ENCODE measurements at places on chromosomes 4 and X. TPM values are rescaled to one million over a fixed set of nuclear protein-coding genes. Genes with fewer than 3 reads are reported as not detected.

The OCRL gene
- polyA plus RNA-seq = 14.4 TPM

The TMEM31 gene
- polyA plus RNA-seq = 0.38 TPM

The EGFL6 gene
- 154 TPM for polyA plus RNA-seq

The SCD5 gene
- polyA plus RNA-seq = 10.6 TPM

The CT55 gene
- not detected for polyA plus RNA-seq

The SCARB2 gene
- polyA plus RNA-seq = 116 TPM

The XAGE1A gene
- 0.90 TPM for polyA plus RNA-seq

The AREG gene
- polyA plus RNA-seq = 0.35 TPM

The CYP2U1 gene
- 5.4 TPM for polyA plus RNA-seq

The SORBS2 gene
- polyA plus RNA-seq = 22.3 TPM

The FGF2 gene
- 10.4 TPM for polyA plus RNA-seq

GRCh38 chr4:3407930-3408792 lies 33.6 kb upstream of the HGFAC start:
- DNase-seq = no peak

DNA sequence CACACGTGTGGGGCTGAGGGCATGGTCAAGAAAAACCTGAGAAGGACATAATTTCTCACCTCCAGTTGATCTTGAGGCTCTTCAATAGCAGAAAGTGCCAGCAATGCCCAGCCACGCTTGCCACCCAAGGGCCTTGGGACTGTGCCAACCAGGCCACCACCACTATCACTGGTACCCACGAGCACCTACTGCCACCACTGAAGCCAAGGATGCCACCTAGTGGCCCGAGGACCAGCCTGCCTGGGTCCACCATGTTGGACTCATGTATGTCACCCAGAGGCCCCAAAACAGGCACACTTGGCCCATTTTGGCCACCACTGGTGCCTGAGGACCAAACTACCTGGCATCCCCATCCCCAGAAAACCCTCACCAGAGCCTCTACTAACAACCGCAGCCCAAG lies 191.8 kb downstream of the ADAM29 start:
- no peak for DNase-seq

DNA sequence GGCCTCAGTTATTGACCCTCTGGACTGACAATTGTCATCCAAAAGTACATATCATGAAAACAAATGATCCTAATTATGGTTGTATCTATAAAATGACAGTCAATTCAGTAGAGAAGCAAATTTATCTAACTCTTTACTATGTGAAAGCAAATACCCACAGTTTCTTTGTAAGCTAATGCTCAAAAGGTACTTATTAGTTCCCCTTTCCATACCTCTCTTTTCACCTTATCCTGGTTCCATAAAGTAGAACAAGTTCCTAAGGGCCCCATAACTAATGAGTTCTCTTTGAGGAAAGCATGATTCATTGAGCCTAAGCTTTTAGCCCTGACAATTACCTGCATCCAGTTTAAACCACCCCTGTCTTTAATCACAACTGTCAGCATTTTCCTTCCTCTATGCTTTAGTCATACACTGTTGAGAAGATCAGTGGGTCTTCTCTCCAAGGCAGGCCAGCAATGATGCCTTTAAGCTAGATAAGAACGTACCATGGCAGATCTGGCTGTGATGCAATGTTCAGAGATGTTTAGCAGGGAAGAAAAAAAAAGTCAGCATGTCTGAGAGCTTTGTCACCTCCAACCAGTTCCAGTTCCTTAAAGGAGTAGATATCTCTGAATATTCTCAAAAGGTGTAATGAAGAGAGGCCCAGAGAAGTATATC lies 179.7 kb upstream of the RASGEF1B start:
- DNase-seq = no peak

- peak; percentile 93 for DNase-seq
Observed at GRCh38 chr4:8394061-8394519, 46.4 kb downstream of the ACOX3 start.

DNA sequence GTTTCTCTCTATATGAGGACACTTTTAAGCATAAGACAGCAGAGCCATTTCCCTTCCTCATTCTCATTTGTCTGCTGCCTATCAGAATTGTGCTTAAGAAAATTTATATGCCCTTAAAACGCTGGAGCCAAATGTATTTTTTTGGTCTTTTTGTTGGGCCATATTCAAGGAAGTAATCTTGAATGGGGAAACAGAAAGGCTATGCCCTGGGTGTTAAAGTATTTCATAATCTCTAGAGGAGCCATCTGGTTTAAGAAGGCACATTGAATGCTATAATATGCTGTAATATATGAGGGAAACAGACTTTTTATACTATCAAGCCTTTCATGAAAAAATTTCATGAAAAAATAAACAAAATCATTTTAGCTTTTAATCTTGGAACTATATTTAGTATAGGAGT lies 4.3 kb downstream of the DMD start:
- DNase-seq = no peak

DNA sequence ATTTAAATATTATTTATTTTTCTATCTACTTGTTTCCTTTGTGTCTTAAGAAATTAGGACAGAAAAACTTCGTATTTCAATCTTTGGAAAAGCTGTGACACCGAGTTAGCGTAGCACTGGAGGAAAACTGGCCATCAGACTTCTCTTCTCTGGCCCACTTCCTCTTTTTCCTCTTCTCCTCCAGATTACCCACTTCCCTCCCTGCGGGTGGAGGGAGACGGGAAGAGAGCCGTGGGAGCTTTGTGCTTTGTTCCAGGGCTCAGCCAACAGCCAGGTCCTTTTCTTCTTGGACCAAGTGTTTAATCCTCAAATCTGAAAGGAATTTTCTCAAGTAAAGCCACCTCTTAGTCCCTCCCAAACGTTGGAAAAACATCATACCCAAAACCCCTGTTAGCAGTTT lies 29.7 kb downstream of the OFD1 start:
- no peak for DNase-seq

DNA sequence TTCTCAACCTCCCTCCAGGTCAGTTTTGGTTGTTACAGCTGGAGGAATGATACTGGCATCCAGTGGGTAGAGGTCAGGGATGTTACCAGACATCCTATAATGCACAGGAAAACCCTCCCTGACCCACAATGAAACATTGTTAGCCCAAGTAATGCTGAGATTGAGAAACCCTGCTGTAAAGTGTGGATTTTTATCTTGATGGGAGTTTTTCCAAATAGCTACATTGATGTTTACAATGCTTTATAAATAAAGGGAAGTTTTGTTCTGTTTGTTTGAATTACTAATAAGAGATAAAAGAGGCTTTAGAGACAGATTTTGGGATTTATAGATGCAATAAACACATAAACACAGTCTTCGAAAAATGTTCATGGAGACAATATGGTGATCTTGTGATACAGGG lies 194.0 kb upstream of the NUDT6 start:
- peak; percentile 28 for DNase-seq

GRCh38 chr4:98686847-98687246 lies 28.4 kb upstream of the TSPAN5 start:
- no peak for DNase-seq

DNA sequence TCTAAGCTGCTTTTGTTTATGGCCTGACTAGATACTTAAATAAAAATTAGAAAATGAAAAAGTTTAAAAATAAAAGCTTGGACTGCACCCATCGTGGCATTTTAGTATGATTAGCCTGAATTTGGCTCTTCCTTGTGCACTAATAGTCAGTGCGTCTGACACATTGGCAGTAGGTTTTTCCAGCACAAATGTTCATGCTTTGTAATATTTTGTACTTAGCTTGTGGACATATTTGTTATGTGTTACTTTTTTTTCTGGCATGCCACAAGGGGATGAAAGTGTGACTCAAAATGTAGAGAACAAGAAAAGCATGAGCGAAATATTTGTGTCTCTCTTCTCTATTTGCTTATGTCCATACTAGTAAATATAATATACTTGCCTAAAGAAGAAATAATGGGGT lies 359.3 kb downstream of the ADGRL3 start:
- DNase-seq = no peak

GRCh38 chr4:12707381-12708175 lies 776.6 kb downstream of the RAB28 start:
- no peak for DNase-seq

DNA sequence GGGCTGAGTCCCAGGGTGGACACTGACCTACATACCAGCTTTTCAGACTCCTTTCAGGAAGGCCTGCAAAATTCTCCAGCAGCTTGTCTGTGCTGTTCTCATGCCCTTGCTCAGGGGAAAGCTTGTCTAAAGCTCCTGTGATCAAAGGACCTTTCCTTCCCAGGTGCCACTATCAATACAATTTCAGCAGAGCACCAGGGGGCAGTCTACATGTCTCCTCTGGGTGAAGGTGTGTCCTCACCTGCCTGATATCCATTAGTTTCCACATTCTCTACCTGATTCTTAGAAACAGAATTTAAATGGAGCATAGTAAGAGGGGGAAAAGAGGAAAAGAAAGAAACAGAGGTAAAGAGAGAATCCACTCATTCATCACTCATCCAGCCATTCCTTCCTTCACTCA lies 114.2 kb downstream of the PPARGC1A start:
- no peak for DNase-seq

DNA sequence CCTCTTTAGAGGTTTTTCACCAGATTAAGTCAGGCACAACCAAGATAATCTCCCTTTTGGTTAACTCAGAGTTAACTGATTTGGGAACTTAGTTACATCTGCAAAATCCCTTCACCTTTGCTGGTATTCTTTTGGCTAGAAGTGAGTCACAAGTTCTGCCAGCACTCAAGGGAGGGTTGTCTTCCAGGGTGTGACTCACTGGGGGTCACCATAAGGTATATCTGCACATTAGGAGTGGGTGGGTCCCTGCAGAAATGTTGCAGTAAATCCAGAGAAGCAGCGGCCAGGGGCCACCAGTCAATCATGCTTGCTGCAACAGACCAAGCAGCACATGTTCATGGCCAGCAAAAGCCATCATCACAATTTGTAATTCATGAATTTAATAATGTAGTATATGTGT lies 59.8 kb upstream of the MAML3 start:
- DNase-seq = no peak

DNA sequence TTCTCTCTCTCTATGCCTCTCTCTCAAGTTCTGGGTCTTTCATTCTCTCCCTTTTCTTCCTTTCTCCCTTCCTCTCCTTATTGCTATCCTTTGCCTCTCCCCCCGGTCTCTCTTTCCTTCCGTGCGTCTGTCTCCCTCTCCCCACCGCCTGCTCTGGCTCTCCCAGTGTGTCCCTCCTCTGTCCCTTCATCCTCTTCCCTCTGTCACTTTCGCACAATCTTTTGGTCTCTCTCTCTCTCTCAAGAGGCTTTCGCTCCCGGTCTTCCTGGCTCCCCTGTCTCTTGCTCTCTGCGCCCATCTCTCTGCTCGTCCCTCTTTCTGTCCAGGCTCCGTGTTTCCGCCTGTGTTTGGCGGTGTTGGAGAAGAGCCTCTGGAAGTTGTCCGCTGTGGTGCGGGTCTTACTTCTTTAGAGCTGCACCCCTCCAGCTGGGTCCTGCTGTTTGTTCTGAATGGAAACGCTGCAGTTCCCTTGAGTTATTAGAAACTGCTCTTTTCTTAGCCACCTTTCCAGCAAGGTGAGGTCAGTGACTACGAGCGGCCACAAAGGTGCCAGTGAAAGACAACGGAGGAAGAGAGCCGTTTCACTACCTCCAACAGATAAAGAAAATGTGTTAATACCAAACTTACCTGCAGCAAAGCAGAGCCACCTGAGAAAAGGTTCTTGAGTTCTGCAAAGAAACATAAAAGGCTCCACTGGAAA lies 1.1 kb downstream of the BMPR1B start:
- peak; percentile 44 for DNase-seq

DNA sequence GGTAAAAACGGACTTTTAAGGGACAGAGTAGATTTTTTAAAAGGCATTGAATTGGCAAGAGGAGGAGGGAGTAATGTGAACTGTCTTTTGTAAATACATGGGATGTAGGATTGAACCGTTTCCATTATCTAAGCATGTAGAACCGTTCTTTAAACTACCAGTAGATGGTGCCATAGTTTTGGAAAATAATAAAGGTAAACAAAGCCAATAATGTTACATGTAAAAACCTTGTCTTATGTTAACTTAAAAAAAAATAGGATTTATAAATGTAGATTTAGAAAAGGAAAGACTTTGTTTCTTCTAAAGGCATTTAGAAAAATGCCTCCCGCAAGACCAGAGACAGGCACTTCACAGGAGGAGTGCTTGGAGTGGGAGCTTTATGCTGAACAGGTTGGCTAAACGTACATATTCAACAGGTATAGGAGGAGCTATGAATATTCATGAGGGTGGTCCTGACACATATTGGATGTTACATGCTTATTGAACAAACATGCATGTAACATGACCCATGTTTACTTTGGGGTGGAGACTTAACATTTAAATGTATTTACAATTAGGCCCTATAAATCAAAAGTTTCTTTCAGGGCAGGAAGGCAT lies 45.5 kb upstream of the FAM241A start:
- peak; percentile 43 for DNase-seq

All from muscle of back (tissue), 13 donors.